ENCODE measurements at places on chromosomes 12 and 14. TPM values are rescaled to one million over a fixed set of nuclear protein-coding genes. Genes with fewer than 3 reads are reported as not detected.
A peak's percentile ranks its signal among the peaks of the same experiment; 100 is the strongest.

DNA sequence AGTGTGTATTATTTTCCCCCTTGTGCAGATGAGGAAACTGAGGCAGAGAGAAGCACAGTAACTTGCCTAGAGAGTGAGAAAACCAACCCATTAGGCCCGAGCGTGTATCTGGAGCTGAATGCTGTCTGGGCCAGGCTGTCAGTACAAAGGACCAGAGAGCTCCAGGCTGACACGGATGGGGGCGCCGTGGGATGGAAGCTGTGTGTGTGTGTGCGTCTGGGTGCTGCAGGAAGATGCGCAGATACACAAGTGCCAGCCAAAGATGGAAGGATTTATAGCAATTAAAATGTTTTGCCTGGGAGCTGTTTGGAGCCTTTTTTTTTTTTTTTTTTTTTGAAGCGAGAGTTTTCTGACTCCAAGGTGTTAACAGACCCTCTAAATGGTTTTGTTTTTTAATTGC, 53.7 kb upstream of the GPATCH2L start:
- DNase-seq, result no peak

DNA sequence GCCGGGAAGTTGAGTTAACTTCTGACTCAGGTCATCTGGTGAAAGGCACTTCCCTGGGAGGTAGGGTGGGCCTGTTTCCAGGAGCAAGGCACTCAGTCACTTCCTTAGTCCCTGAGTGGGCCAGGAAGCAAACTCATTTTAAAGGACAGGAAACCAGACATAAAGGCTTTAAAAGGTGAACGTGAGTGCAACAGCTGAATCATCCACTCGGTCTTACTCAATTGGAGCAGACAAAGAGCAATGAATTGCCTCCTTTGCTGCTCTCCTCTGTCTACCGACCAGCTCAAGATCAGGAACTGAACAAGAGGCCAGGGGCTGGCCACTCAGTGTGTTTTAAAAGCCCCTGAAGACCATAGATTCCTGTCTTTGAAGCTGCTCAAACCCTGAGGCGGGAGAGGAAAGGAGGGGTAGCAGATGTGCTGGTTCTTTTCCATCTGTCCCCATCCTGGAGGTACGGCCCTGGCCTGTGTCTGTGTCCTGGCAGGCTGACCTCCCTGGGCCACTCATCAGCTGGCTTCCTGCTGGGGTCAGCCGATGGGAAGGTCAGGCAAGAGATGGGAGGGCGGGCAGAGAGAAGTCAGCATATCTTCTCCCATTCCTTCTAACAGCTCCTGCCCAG, 148.9 kb downstream of the PPM1H start:
- peak; percentile 96 for DNase-seq

DNA sequence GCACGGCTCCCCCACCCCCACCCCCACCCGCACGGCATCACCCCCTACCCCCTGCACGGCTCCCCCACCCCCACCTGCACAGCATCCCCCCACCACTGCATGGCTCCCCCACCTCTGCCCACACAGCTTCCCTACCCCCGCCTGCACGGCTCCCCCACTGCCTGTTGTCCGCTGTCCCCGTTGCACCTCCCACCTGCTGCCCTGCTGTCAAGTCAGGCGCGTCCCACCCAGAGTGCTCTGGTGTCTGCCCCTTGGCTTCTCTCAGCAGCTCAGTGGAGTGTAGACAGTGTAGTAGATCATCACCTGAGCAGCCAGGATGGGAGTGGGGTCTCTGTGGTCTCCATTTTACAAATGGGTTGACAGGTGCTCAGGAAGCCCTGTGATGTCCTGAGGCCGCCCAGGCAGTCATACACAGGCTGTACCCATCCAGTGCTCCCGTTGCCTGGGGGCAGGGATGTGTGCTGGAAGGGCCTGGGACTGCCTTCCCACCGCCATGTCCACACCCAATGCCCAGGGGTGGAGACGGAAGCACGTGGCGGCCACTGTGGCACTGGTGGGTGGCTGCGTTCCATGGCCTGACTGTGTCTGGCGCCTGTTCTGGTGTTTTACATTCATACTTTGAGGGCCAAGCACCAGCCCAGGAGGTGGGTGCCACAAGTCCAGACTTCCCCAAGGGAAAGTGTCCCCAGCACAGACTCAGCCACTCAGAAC, 32.5 kb downstream of the PACS2 start:
- DNase-seq, result no peak

Gene KRT74
- polyA plus RNA-seq, result not detected

- peak; percentile 78 for DNase-seq
Measured at GRCh38 chr14:44895716-44896115, 66.0 kb downstream of the KLHL28 start.

Gene POTEM
- not detected for polyA plus RNA-seq

GRCh38 chr12:3998968-3999792, 126.0 kb upstream of the PARP11 start:
- DNase-seq, result peak; percentile 43
